ENCODE measurements at places on chromosomes 5 and 9. TPM values are rescaled to one million over a fixed set of nuclear protein-coding genes. Genes with fewer than 3 reads are reported as not detected.

Gene IFNB1
- not detected for total RNA-seq

Gene UTP15
- 14.0 TPM for total RNA-seq

Gene LTC4S
- 1.6 TPM for total RNA-seq

Gene ZNF483
- 0.17 TPM for total RNA-seq

Gene TMEM174
- not detected for total RNA-seq

Gene HMCN2
- not detected for total RNA-seq

Gene PDLIM4
- 59.6 TPM for total RNA-seq

Gene SLC36A3
- total RNA-seq: not detected

Gene PCSK5
- total RNA-seq: 0.89 TPM

Gene PPP3R2
- total RNA-seq: not detected

Gene ACTBL2
- total RNA-seq: 0.15 TPM

Gene TLX3
- not detected for total RNA-seq

Gene KIAA1958
- 0.89 TPM for total RNA-seq

Gene SPAAR
- 0.34 TPM for total RNA-seq

Gene C9orf153
- total RNA-seq: not detected

Gene GBGT1
- total RNA-seq: 2.4 TPM
